ENCODE measurements at places on chromosomes 5 and 9.

GRCh38 chr5:133499895-133500294 is 112.4 kb downstream of the FSTL4 start:
- DNase-seq, result no peak

- no peak for DNase-seq
Measured at GRCh38 chr5:65012301-65012892, 243.7 kb downstream of the CWC27 start.

DNA sequence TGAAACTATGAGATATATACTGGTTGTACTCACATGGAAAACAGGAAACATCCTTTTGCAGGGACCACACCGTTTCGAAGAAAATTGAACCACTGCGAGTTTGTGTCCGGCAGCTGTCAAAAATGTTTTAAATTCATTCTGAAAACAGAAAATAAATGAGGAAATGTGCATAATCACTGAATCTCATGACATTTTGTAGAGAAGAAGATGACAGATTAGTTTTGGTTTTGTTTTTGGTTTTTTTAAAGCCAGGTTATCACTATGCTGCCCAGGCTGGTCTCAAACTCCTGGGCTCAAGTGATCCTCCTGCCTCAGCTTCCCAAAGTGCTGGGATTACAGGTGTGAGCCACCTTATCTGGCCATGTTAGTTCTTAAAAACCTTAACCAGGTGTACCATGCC is 3.5 kb downstream of the TXNDC8 start:
- no peak for DNase-seq

DNA sequence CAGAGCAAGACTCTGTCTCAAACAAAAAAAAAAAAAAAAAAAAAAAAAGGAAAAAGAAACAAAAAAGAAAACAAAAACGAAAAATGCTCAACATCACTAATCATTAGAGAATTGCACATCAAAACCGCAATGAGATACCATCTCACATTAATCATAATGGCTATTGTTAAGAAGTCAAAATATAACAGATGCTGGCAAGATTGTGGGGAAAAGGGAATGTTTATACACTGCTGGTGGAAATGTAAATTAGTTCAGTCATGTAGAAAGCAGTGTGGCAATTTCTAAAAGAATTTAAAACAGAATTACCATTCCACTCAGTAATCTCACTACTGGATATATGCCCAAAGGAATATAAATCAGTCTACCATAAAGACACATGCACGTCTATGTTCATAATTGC is 50.4 kb upstream of the PRR16 start:
- no peak for DNase-seq

DNA sequence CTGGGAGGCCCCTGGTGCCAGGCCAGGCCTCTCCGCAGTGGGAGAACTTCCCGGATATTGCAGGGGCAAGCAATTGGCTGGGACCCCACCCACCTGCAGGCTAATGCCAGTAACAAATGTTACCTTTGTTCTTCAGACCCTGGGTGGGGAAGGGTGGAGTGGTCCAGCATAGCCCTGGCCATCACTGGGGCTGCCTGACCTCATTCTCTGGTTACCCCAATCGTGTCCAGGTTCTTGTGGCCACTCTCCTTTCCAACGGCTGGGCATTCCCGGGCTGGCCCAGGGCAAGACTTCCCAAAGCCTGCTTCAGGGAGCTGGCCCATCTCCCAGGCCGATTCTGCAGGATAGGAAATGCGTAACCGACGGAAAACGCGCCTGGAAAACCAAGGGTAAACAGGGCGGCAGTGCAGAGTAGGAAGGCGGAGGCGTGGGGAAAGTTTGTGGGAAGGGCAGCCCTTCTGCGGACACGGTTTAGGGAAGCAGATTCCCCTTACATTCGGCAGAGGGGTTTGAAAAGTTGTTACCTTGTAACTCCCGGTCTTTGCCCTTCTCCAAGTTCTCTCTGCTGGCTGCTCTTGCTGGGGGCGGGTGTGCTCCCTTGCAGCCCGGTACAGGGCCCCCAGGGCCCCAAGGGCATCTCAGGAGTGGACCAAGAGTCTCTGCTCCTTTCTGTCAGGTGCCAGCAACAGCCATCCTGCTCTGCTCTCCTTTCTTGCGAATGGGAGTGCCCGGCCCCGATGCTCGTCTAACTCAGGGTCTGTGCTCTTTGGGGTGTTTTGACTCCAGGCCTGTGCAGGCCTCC is 3.5 kb downstream of the NRARP start:
- DNase-seq, result no peak

- DNase-seq, result no peak
Measured at GRCh38 chr5:173041881-173042762, 14.0 kb upstream of the CREBRF start.

DNA sequence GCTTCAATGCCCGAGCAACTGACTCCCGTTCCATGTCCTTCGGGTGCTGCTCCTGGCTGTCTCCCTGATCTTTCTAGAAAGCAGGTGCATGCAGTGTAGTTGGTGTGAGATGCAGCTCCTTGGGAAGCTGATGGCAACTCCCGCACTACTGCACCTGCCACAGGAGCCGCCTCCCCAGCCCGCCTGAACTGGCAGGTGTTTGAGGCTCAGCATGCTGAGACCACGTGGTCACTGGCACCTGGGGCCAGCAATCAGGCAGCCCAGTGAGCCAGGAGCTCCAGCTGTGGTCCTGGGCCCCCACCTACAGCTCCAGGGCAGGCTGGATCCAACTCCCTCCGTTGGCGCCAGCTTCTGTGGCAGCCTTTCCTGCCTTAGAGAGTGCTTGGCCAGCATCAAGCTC is 111.5 kb downstream of the ICE1 start:
- no peak for DNase-seq

- peak; percentile 24 for DNase-seq
Measured at GRCh38 chr9:34334916-34335315, 5.5 kb downstream of the NUDT2 start.

DNA sequence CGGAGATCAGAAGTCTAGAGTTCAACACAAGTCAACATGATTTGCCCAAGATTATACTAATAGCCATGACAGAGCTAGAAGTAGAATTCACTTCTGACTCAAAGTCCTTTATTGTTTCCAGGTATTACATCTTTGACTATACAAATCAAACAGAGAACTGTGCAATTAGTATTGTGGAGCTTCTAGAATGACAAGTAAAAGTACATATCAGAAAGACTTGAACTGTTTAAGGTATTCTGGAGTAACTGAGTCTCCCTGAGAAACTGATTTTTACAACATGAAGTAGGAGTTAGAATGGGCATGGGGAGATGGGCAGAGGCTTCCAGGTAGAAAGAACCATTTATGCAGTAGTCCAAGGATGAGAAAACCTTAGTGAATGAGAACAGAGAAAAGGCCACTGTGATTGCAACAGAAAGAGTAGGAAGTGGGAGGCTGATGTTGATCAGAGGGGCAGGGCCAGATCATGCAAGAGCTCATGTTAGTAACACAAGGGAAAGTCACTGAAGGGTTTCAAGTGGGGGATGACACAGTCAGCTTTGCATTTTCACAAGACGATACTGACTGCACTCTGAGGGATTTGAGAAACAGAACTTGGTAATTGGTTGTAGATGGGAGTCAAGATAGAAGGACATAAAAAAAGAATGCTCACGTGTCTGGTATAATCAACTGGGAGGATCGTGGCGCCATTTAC is 280.7 kb downstream of the RFX3 start:
- peak; percentile 64 for DNase-seq

DNA sequence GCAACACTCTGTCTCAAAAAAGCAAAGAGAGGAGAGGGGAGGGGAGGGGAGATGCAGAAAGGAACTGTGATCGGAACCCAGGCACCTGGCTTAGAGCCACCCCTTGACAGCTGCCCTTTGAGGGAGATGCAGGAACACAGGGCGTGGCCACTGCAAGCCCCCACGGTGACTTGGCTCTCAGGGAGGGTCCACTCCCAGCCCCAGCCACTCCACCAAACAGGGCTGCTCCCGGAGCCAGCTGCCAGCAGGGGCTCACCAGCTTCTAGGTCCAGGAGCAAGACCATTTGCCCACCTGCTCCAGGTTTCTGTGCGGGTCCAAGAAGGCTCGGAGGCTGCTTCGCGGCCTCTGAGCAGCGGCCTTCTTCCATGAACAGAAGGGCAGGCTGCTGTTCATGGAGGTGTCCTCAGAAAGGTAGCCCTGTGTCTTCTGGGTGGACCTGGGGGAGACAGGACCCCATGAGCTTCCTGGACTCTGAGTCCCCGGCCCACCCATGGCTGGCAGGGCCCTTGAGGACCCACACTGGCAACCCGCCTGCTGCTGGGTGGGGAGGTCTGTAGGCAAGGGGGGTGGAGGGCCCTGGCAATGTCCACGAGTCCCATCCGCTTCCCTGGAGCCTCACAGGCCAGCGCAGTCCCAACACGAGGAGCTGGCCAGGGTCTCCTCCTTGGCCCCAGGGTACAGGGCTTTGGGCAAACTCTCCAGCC is 7.9 kb downstream of the C9orf50 start:
- no peak for DNase-seq

GRCh38 chr9:128684325-128685199 is 4.5 kb upstream of the SET start:
- peak; percentile 83 for DNase-seq

DNA sequence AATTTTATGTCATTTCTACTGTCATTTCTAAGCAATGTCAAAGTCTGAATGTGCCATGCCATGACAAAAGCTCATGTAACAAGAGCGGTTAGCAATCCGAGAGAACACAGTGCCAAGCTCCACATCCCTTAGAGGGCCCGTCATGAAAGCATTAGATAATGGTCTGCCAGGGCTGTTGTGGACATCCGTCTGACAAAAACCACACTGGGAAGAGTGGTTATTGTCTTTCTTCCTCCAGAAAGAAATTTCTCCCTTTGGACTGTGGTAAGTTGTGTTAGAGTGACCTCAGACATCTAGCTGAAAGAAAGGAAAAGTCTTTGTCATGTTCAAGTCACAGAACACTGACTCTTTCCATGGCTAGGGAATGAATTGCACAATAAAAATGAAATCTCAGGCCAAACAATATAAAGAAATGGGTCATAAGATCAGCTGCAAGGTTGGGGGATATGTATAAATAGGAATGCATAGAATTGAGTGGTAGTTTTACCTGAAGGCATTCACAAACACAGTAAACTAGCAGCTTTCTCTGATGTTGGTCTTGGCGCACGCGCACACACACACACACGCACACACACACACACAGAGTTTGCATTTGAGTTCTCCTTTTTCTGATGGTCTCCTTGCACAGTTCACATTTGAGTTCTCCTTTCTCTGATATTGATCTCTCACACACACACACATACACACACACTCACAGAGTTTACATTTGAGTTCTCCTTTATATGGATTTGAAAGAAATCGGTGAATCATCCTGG is 5.3 kb downstream of the SLC1A3 start:
- DNase-seq, result peak; percentile 10

DNA sequence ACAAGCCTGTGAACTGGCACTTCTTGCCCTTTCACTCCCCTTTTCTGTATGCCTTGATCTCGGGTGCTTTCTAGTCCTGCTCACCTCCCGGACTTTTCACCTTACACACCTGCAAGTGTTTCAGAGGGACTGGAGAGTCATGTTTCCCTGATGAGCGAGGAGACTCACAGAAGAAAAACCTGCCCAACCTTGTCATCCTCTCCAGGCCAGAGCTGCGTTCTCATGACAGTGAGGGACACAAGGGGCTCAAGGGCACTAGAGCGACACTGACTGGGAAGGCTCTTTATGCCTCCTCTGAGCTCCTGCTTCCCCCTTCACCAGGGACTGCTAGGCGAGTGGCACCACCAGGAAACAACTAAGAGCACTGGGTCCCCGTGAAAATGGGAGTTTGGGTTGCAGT is 376.9 kb upstream of the RPS23 start:
- no peak for DNase-seq

- no peak for DNase-seq
Measured at GRCh38 chr9:114212826-114213225, 57.5 kb downstream of the COL27A1 start.

DNA sequence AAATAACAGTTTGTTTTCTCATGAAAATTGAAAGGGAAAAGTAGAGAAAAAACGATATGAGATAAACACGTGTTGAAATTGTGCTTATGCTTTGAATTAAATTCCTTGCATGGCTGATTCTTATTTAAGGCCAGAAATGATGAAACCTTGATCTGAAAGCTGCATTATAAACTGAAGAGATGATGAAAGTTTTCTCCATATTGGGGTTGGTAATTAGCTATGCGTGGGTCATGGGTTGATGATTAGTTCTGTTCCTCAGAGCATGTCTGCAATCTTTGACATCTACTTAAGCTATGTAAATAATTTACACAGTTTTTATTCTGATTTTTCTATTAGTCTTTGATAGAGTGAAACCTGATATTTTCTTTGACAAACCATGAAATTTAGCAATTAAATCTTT is 264.1 kb downstream of the CD180 start:
- DNase-seq, result no peak

DNA sequence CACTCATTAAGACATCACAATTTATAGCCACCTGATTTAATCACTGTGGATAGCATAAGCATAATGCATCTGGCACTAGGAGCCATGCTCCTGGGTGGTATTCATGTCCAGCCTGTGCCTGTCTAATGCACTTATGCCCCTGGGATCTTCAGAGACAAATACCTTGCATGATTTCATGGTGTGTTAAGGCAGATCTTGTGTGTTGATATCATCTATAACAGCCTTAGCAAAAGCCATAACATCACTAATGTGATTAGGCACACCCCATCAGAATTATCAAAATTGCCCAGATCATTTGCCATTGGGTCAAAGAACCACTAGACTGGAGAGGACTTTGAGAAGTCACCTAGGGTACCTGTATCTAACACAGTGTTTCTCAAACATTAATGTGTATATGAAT is 43.7 kb upstream of the SELENOP start:
- DNase-seq, result no peak

DNA sequence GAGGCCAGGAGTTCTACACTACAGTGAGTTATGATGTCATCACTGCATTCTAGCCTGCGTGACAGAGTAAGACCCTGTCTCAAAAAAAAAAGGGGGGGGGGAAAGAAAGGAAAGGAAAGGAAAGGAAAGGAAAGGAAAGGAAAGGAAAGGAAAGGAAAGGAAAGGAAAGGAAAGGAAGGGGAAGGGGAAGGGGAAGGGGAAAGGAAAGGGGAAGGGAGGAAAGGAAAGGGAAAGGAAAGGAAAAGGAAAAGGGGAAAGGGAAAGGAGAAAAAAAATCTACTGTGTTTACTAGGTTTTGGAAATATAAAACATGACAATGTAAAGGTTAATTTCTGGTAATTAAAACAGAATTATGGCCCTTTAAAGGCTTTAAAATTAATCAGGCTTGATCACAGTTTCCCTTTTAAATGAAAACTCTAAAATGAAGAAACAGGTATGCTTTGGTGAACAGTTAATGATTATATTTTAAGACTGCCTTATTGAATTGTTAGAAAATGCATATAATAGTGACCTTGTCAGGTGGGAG is 131.9 kb upstream of the POU5F2 start:
- DNase-seq, result no peak

DNA sequence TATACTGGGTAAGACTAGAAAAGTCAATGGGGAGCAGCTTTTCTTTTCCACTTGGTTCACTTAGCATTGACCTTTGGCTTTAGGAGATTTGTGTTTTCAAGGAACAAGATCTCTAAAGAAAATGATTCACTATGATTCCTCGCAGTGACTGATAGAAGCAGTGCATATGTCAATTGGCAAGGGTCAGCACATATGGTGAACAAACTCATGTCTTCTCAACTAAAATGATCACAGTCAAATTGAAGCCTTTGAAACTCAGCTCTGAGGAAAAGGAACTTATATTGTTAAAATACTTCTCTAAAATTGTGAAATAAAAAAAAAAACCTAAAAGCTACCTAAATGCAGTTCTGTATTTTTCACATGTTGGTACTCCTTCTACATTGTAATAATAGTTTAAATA is 43.2 kb upstream of the IL7R start:
- no peak for DNase-seq
